ENCODE measurements at places on chromosomes 16 and 17.

DNA sequence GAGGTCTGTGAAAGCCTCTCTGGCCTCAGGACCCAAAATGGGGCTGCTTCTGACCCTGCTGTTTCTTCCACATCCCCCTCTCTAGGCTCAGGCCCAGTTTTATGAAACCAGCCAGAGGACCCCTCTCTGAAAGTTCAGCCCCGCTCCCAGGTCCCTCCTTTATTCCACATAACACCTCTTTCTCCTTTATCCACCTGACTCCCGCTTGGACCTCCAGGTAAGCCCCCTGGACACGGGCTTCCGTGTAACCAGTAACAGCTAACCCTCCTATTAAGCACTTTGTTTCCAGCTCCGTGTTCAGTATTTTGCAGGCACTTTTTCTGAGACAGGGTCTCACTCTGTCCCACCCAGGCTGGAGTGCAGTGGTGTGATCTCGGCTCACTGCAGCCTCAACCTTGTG, 37.4 kb downstream of the PSME3IP1 start:
- no peak for DNase-seq

- no peak for DNase-seq
Observed at GRCh38 chr17:19013226-19013625, 8.7 kb upstream of the FAM83G start.

GRCh38 chr17:48575066-48575582, 3.0 kb downstream of the HOXB4 start:
- DNase-seq, result no peak

- no peak for DNase-seq
Observed at GRCh38 chr16:80689487-80689886, 114.9 kb downstream of the CDYL2 start.

GRCh38 chr17:51289696-51290111, 29.4 kb downstream of the UTP18 start:
- DNase-seq, result no peak

DNA sequence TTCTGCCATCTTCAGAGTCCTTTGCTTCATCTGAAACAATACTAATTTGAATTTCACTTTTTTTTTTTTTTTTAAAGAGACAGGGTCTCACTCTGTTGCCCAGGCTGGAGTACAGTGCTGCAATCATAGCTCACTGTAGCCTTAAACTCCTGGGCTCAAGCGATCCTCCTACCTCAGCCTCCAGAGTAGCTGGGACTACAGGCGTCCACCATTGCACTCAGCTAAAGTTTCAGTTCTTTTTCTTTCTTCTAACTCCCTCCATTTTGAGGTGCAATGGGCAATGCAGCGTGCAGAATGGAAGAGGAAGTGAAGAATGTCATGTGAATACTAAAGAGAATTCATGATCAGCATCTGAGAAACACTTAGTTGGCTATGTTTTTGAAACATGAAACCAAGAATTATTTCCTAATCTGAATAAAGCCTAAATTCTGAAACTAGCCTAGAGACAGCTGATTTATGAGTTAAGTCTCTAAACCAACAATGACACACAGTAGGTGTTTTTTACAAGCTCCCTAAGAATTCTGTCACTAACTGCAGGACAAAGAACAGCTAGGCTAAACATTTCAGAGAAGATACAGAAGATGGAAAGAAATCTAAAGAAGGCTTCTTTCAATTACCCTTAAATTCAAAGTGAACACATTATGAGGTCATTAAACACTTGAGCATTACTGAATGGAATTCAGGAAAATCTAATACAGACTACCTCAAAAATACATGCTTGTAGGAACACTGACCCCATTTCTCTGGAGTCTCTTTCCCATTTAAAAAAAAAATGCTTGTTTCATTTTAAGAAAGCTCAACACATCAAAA, 21.0 kb downstream of the SNN start:
- DNase-seq, result no peak

DNA sequence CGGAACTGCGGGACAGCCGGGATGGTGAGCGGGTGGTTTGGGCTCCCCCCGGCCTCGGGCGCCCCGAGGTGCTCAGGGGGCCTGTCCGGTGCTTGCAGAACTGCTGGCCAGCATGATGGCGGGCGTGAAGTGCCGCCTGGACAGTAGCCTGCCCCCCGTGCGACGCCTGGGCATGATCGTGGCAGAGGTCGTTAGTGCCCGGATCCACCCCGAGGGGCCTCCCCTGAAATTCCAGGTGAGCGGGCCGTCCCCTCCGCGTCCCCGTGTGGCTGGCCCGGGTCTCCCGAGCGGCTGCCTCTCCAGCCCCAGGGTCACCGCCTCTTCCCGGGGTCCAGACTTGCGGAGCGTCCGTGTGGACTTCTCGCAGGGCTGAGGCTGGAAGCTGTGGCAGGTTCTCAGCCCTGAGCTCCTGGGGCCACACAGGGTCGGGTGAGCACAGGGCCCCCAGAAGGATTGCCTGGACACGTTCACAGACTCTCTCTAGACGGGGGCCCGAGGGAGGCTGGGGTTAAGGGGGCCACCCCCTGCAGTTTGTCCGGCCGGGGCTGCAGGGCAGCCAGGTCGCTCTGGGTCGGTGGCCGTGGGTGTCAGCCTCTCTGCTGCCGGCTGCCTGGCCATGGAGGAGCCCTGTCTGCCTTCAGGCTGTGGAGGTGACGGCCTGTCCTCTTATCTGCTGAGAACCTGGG, 7.4 kb downstream of the TELO2 start:
- no peak for DNase-seq

- DNase-seq, result no peak
Observed at GRCh38 chr16:53159781-53160436, 105.1 kb downstream of the CHD9 start.

DNA sequence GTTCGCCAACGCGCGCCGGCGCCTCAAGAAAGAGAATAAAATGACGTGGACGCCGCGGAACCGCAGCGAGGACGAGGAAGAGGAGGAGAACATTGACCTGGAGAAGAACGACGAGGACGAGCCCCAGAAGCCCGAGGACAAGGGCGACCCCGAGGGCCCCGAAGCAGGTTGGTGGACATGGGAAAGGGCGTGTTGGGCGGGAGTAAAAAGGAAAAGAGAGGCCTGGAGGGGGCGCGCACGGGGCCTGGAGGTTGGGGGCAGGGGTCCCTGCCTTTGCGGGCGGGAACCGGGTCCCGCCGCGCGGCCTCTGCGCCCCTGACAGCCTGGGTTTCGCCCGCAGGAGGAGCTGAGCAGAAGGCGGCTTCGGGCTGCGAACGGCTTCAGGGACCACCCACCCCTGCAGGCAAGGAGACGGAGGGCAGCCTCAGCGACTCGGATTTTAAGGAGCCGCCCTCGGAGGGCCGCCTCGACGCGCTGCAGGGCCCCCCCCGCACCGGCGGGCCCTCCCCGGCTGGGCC, 2.1 kb downstream of the IRX5 start:
- DNase-seq, result no peak

GRCh38 chr17:50204431-50204830, 3.0 kb upstream of the COL1A1 start:
- DNase-seq, result no peak

DNA sequence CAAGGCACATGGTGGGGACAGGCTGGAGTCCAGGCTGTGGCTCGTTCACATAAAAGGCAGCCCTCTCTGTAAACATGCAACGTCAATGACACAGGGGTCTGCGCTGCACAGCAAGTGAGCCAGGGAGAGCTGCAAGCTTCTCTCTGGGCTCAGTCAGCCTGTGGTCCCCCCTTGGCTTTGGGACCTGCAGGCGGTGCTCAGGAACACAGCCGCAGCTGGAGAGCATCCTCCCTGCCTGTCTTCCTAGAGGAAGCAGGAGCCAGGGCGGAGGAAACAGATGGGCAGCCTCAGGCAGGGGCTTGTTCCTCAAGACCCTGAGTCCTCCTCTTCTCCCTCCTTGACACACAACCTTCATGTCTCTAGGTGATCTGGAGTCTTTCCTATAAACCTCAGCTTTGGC, 228.0 kb downstream of the C16orf78 start:
- DNase-seq, result no peak

- no peak for DNase-seq
Observed at GRCh38 chr16:84643180-84643583, 5.1 kb upstream of the KLHL36 start.

DNA sequence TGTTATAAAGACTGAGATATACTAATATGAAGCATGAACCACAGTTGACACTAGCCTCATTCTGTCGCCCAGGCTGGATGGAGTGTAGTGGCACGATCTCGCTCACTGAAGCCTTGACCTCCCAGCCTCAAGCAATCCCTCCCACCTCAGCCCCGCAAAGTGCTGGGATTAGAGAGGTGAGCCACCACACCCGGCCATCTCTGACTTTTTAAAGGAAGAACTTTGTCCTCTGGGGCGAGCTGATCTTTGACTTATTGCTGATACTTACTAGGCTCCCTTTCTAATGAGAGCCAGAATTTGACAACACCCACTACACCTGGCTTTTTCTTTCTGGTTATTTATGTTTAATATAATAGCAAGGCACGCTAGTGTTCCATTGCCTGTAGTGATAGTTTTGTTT, 57.2 kb downstream of the CLEC16A start:
- no peak for DNase-seq

DNA sequence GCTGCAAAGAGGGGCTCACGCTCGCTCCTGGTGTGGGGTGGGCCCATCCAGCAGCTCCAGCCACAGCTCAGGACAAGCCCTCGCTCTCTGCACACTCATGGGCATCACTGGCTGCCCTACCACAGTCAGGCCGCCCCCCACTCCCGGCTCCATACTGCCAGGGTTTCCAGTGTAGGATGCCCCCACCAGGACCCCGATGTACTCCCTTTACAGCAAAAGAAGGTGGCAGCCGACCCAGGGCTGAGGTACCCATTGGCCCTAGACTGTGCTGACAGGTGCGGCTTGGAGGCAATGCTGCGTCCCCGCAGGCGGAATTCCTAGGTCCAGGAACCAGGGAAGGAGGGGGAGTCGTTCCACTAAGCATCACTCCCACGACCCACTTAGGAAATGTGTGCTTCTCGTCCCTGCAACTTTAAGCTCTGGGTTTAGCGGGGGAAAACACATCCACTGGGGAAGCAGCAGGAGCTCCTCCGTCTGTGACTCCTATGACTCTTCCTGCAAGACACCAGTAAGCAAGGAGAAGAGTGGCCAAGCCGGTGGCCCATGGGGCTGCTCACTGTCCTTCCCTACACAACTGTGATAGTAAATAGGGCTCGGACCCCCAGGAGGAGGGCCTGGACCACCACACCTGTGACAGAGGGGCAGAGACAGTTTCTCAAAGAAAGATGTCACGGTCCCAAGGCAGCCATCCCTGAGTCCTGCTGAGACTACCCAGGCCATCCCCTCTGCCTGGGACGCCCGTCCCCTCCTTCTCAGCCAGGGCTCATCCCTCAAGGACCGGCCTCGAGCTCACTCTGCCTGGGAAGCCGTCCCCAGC, 13.1 kb downstream of the CORO7 start:
- DNase-seq, result no peak

DNA sequence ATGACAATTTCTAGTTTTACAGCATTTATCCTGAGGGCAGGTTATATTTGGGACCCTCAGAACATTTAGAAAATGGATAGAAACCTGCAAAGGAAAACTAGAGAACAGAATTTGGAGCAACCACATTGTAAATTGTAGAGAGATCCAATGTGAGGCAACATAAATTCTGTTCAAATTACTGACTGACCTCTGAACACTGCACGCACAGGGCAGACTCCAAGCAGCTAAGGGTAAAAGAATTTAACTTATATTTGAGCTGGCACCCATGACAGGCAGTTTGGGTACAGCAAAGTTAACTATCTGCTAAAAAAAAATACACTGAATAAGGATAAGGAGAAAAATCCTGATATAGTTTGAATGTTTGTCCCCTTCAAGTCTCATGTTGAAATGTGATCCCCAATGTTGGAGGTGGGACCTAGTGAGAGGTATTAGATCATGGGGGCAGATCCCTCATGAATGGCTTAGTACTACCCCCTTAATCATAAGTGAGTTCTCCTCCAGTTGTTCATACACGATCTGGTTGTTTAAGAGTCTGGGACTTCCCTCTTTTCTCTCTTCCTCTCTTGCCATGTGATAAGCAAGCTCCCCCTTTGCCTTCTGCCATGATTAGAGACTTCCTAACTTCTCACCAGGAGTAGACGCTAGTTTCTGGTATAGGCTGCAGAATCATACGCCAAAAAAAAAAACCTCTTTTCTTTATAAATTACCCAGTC, 75.7 kb downstream of the FBXL20 start:
- DNase-seq, result no peak

- DNase-seq, result no peak
Observed at GRCh38 chr17:76154936-76155845, 14.1 kb upstream of the FOXJ1 start.

GRCh38 chr17:49522357-49522890, 27.3 kb downstream of the NGFR start:
- no peak for DNase-seq

- no peak for DNase-seq
Observed at GRCh38 chr17:60792250-60792898, 114.7 kb downstream of the BCAS3 start.

DNA sequence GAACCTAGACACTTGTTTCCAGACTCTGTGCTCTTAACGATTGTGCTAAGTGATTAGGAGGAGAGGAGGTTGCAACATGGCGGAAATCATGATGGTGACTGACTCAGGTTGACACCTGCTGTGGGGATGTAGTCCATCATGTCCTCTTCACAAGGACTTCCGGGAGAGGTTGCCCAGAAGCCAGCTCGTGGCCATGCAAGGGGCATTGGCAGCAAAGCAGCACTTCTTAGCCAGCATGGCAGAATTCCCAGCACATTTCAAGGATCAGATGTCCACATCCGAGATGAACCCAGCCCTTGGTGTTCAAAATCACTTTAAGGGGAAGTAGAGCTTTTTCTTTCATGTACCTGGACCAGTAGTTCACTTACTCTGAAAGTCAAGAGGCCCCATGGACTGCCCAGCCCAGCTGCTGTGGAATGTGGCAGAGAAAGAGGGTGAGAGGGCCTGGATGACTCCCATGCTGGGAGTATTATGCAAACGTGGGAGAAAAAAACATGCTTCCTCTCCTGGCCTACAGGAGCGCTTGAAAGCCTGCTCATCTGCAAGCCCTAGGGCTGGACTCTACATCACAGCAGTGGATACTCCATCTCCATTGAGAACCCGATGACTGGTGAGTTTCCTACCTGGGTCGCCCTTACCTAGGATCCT, 65.5 kb downstream of the IRX6 start:
- no peak for DNase-seq

DNA sequence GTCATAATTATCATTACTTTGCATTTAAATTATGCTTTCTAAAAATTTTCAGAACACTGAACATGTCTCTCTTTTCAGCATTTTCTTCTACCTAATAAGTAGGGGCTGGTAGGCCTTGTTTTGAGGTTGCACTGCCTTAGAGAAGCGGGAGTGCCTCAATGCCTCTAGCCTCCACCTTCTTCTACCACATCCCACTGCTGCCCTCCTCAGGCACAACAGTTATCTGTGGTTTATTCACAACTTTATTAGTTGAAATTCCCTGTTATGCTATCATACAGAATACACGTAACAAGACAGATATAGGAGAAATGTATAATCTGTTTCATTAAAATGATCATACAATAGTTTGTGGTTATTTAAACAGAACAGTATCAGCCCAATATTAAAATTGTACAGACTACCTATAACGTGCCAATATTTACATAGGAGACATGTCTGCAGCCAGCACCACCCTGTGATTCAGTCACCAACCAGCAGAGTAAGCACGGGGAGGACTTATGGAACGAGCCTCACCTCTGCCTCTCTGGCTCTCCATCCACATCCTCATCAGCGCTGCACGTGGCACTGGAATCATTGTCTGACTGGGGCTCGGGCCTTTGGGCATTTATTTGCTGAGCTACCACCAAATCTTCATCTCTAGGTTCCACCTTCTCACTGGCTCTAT, 101.2 kb downstream of the TTC19 start:
- DNase-seq, result no peak

GRCh38 chr17:979212-979538, 401 bp downstream of the NXN start:
- no peak for DNase-seq

GRCh38 chr17:15482476-15482875, 15.1 kb upstream of the CDRT4 start:
- no peak for DNase-seq

GRCh38 chr17:67011527-67012175, 32.7 kb upstream of the CACNG1 start:
- no peak for DNase-seq

All from T-helper 1 cell (primary cell).